Central memory CD8-positive, alpha-beta T cell (primary cell): ENCODE measurements at places on chromosomes 7 and 10.

DNA sequence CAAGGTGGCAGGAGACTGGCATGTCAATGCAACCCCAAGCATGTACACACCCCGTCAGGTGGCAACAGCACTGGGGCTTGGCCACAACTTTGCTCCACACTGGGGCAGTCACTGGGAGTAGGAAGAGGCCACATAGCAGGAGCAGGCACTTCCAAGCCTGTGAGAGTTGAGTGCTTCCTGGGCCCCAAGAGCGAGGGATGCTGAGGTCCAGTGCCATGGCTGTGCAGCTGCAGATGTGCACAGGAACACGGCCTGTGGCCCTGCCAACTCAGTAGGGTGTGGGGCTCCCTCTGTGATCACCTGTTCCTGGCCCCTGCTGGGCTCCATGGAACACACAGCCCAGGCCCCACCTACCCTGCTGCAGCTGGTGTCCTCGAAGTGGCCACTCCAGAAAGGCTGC lies 932.8 kb upstream of the SORCS1 start:
- DNase-seq = no peak
- H3K36me3 ChIP-seq = no peaks in the 10 kb centered on the region
- H3K27me3 ChIP-seq = no peaks in the 10 kb centered on the region
- H3K4me3 ChIP-seq = no peak overlapping the region
- no peak overlapping the region for H3K27ac ChIP-seq

DNA sequence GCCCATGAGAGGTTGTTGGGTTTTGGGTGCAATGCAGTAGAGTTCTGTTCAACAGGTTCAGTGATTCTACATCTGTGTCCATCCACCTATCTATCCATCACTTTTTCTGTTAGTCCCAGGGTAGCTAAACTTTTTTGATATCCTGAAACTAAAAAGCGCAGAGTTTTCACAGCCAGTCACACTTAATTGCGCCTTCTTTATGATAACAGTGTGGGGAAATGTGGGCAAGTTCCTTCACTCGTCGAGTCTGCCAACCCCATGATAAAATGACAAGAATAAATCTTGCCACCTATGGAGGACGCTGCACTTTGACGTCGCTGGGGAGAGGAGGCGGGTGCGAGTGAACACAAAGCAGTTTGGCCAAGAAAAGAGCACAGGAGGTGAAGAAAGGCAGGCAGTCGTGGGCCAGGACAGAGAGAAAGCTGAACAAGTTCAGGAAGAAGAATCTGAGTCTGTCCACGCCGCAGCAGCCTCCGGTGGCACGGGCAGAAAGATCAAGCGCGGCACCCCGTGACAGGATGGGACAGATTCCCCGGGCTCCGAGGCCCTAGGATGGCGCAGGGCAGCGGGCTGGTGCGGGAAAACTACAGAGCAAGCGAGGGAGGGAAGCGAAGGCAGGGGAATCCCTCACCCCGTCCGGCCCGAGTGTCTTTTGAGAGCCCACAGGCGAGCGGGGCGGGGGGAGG lies 9.2 kb downstream of the SP8 start:
- H3K4me3 ChIP-seq = peak overlapping the region; percentile 47
- no peak for DNase-seq
- H3K27ac ChIP-seq = no peak overlapping the region

- DNase-seq = no peak
- H3K36me3 ChIP-seq = peaks cover 2% of the 10 kb centered on the region
- H3K4me3 ChIP-seq = no peak overlapping the region
- H3K4me1 ChIP-seq = peaks cover 8% of the 10 kb centered on the region
Observed at GRCh38 chr7:26393818-26394217, 102.2 kb downstream of the SNX10 start.

DNA sequence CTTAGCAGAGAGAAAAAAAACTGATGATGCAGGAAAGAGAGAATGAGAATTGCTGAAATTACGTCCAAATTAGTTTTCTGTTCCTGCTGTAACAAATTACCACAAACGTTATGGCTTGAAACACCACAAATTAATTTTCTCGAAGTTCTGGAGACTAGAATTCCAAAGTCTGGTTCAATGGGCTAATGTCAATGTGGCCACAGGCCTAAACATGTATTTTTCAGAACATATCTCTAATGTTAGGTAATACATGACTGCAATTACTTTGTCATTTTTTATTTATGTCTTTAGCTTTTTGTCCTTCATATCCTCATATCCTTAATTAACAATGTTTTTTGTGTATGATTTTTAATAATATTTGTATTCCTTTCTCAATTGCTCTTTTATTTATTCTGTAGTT lies 3.0 kb upstream of the AKR1C3 start:
- H3K4me3 ChIP-seq = no peak overlapping the region
- DNase-seq = no peak
- no peaks in the 10 kb centered on the region for H3K4me1 ChIP-seq

GRCh38 chr10:93852476-93853095 lies 41.2 kb upstream of the SLC35G1 start:
- H3K27me3 ChIP-seq = peaks cover 26% of the 10 kb centered on the region
- H3K27ac ChIP-seq = no peak overlapping the region

DNA sequence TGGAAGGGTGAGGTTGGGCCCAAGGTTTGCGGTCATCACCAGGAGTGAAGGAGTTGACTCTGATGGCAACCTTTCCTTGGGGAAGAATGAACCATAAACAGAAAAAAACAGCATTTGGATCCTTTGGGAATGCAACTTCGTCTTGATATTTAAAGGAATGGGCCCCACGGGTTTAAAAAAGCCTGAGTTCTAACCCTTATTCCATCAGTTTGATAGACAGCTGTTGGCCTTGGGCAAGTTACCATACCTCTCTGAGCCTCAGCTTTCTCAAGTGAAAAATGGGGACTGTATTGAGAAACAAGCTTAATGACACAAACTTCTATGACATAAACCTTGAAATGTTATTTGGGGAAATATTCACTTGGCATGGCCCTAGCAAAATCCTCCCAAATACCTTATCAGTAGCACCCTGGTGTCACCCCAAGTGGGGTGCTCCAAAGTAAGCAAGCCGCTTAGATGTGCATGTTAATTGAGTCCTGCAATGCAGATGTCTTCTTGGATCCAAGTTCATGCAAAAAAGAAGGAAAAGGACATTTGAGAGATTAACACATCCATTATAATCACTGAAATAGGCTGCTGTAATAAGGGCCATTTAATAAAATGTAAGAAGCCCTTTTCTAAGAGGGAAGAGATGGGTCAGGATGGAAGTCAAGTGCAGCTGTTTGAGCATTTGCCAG lies 13.8 kb downstream of the MXI1 start:
- DNase-seq = no peak
- H3K4me1 ChIP-seq = peaks cover 25% of the 10 kb centered on the region
- H3K36me3 ChIP-seq = peaks cover 6% of the 10 kb centered on the region
- peak overlapping the region; percentile 68 for H3K4me3 ChIP-seq
- peak overlapping the region; percentile 82 for H3K27ac ChIP-seq

GRCh38 chr10:129956286-129956670 lies 7.8 kb downstream of the EBF3 start:
- H3K4me3 ChIP-seq = no peak overlapping the region
- H3K27ac ChIP-seq = no peak overlapping the region
- peaks cover 8% of the 10 kb centered on the region for H3K36me3 ChIP-seq
- peaks cover 83% of the 10 kb centered on the region for H3K27me3 ChIP-seq
- peaks cover 5% of the 10 kb centered on the region for H3K4me1 ChIP-seq
- DNase-seq = no peak

DNA sequence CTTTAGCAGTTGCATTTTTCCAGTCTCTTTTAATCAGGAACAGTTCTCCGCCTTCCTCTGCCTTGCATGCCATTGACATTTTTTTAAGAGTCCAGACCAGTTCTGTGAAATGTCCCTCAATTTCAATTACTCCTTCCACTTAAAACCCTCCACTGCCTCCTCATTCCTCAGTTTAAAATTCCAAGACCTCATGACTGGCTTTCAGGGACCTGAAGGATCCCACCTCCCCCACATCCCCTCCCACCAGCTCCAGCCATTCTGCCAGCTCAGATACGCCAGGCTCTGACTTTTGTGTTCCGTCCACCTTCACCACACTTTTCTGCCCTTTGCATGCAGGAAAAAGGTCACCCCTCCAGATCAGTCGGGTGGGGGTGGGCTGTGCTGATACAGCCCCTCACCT lies 8.7 kb downstream of the TNRC18 start:
- H3K27ac ChIP-seq = no peak overlapping the region
- peaks cover 47% of the 10 kb centered on the region for H3K27me3 ChIP-seq
- DNase-seq = no peak
- peaks cover 8% of the 10 kb centered on the region for H3K36me3 ChIP-seq
- H3K4me3 ChIP-seq = no peak overlapping the region

DNA sequence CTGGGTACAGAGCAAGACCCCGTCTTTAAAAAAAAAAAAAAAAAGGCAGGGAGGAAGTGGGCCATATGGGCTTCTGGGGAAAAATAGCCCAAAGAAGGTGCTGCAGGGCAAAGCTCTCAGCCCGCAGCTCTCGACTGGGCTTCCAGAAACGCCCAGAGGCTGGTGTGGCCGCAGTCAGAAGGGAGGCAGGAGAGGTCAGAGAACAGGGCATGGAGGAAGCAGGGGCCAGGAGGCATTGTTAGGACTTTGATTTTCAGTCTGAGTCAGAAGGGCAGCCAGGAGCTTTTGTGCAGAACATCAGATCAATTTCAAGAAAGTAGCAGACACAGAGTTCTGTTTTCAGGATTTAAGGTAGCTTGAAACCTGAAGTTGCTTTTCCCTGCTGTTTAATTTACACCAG lies 35.3 kb upstream of the CYTH3 start:
- no peaks in the 10 kb centered on the region for H3K4me1 ChIP-seq

DNA sequence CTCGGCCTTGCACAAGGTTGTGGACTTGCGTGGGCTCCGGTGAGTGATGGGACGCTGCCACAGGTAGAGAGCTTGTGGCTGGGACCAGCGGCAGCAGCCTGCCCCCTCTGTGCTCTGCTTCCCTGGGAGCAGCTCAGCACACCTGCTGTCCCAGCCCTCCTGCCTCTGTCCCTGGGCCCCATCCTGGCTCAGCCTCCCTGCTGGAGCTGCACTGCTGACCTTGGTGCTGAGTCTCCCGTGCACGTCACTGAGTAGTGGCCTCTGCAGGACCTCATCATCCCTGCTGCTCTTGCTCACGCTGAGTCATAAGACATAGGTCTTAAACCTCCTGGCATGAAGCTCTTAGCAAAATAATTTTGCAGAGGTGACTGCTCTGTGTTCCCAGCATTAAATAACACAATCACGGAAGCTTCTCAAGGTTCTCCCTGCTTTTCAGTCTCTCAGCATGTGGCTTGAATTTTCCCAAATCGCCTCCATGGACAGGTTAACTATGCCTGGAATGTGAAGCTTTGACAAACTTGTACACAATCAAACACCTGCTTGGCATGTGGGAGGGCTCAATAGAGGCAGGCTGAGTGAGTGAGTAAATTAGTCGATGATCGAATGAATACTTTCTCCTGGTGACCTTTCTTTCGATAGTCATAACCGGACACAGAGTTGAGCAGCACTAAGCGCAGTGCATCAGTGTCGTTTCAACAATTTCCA lies 63.8 kb upstream of the NPS start:
- no peak overlapping the region for H3K27ac ChIP-seq
- DNase-seq = no peak
- H3K27me3 ChIP-seq = peaks cover 39% of the 10 kb centered on the region
- H3K36me3 ChIP-seq = no peaks in the 10 kb centered on the region
- H3K4me1 ChIP-seq = no peaks in the 10 kb centered on the region

GRCh38 chr7:75614401-75614800 lies 122.3 kb downstream of the SPDYE5 start:
- no peak overlapping the region for H3K4me3 ChIP-seq
- no peak overlapping the region for H3K27ac ChIP-seq
- H3K36me3 ChIP-seq = peaks cover 2% of the 10 kb centered on the region
- H3K27me3 ChIP-seq = no peaks in the 10 kb centered on the region

DNA sequence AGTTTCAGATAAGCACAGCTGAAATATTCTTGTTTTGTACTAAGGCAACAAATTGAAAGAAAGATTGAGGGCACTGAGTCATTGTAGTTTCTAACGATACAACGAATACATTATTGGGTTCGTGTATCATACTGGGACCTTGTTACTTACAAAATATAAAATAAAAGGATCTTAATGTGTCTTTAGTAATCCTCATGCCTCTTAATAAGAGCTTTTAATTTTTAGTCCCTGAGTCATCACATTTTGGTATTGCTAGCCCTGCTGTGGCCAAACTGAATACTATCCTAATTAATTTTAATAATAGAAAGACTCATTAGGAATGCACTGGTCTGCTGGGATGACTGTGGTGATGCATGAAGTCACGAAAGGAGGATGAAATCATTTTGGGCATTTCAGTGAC lies 309.7 kb downstream of the EXOC4 start:
- DNase-seq = no peak
- H3K27me3 ChIP-seq = no peaks in the 10 kb centered on the region
- H3K4me3 ChIP-seq = no peak overlapping the region
- no peaks in the 10 kb centered on the region for H3K36me3 ChIP-seq
- H3K4me1 ChIP-seq = no peaks in the 10 kb centered on the region
- H3K27ac ChIP-seq = no peak overlapping the region

GRCh38 chr7:24255139-24255538 lies 28.9 kb upstream of the NPY start:
- no peaks in the 10 kb centered on the region for H3K36me3 ChIP-seq
- peaks cover 23% of the 10 kb centered on the region for H3K4me1 ChIP-seq
- H3K27me3 ChIP-seq = peaks cover 27% of the 10 kb centered on the region
- no peak for DNase-seq
- no peak overlapping the region for H3K4me3 ChIP-seq
- no peak overlapping the region for H3K27ac ChIP-seq

DNA sequence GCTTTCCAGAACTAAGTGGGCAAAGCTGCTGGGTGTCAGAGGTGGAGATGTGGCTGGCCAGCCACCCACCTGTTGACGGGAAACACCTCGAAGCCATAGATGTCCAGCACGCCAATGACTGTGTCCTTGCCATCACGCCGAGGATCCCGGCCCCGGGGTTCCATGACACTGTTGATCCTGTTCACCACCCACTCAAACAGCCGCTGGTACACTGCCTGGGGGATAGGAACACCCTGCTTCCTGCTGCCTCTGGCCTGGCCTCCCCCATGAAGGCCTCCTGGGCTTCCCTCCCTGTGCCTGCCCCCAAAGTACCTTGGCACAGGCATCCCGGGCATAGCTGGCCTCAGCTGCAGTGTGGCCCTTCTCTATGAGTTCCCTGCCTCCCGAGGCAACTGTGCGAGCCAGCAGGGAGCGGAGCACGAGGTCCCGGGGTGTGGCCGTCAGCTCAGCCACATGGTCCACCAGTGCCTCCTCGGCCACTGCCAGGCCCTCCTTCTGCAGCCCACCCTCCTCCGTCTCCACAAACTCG lies 8.2 kb downstream of the MYO1G start:
- no peak overlapping the region for H3K4me3 ChIP-seq
- DNase-seq = no peak
- no peaks in the 10 kb centered on the region for H3K27me3 ChIP-seq
- peaks cover 22% of the 10 kb centered on the region for H3K4me1 ChIP-seq
- peak overlapping the region; percentile 62 for H3K27ac ChIP-seq

GRCh38 chr10:132486539-132487121 lies 51.0 kb upstream of the INPP5A start:
- H3K4me3 ChIP-seq = no peak overlapping the region
- H3K36me3 ChIP-seq = peaks cover 2% of the 10 kb centered on the region
- H3K4me1 ChIP-seq = no peaks in the 10 kb centered on the region
- H3K27me3 ChIP-seq = peaks cover 11% of the 10 kb centered on the region
